ENCODE measurements at places on chromosomes 7 and 10.

DNA sequence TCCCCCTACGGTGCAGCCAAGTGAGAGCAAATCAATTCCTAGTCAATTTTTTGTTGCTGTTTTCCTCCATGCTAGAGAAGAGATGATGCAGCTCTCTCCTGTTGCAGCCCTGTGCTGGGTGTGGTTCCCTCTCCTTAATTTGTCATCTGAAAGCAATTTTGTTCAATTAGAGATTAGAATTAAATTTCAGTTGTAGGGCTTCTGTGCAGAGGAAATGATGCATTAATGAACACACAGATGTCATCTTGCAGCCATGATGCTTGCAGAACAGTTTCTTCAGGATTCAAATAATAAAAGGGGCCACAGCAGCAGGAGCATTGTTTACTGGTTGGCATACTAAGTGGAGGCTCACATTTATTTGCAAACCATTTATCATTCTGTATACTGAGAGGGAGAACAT, 266.0 kb downstream of the AUTS2 start:
- DNase-seq = no peak

GRCh38 chr10:21130683-21131442, 233.8 kb upstream of the NEBL start:
- DNase-seq = no peak

GRCh38 chr10:77919713-77920108, 6.8 kb downstream of the DLG5 start:
- no peak for DNase-seq

DNA sequence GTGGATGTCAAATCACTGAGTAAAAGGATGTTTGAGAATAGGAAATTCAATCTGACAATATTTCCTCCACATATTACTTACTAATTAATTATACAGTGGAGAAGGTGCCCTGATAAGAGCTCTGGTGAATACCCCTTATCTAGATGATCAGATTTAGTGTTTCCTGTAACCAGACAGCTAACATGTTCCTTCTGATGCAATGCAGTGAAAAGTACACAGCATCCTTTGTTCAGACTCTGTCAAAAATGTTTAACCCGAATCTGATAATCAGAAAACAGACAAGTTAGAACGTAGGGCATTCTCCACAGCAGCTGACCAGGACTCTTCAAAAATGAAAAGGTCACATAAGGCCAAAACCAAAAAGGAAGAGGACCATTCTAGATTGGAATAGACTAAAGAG, 46.2 kb downstream of the WDR11 start:
- peak; percentile 31 for DNase-seq

GRCh38 chr10:27155066-27155754, at the start of gene MASTL:
Gene MASTL, plus strand, starts transcription at chr10:27155352. Its CDS starts 75 bp downstream, at chr10:27155427.
- DNase-seq = peak; percentile 96

DNA sequence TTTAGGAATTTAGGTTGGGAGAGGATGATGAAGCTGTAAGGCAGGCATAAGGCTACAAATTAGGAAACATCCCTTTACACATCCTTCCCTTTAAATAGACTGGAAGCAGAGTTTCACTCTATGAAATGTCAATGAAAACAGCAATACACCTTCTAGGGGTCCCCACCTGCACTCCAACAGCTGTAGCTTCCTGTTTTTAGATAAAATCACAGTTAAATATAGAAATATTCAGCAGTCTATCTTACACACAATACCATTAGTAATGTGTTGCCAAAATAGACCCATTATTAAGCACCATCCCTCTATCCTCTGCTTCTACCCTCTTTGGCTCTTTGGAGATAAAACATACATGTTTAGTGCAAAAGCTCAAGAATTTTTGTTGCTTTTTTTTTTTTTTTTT, 237.4 kb downstream of the PCLO start:
- DNase-seq = no peak
